Astrocyte (in vitro differentiated cells and primary cell): ENCODE measurements at places on chromosomes 2 and 18. TPM values are rescaled to one million over a fixed set of nuclear protein-coding genes. Genes with fewer than 3 reads are reported as not detected.
A peak's percentile ranks its signal among the peaks of the same experiment; 100 is the strongest.

CLEC4F gene
- not detected in 2 replicates for total RNA-seq

DNA sequence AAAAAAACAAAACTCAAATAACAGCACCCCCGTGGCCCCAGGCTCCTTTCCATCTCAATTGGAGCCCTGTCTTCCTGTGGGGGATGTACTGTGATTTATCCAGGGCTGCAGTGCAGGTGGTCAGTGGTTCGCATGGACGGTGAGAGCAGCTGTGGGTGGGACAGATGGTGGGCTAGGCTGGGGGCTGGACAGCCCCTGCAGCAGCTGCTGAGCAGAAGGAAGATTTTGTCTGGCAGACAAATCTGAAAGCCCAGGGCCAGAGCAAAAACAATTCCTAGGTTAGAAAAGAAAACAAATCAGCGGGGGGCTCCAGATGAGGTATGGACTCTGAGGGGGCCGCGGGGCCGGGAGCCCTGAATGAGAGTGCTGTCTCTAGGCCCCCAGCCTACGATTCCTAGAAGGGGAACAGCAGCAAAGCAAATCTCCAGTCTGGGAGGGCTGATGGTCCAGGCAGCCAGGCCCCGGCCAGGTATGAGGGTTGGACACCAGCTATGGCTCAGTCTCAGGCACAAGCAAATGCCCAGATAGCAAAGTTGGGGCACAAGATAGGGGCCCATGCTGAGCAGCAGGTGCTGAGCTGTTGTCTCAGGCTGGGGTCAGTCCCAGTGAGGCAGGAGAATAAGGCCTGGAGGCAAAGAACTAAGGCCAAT is 45.4 kb downstream of the SOWAHC start:
- H3K36me3 ChIP-seq = no peaks in the 10 kb centered on the region
- DNase-seq = no peak
- no peak overlapping the region for H3K27ac ChIP-seq
- H3K4me1 ChIP-seq = no peaks in the 10 kb centered on the region
- no peak overlapping the region for H3K4me3 ChIP-seq

TMEFF2 gene
- total RNA-seq = 0.26 and 0.41 TPM in 2 replicates

DNA sequence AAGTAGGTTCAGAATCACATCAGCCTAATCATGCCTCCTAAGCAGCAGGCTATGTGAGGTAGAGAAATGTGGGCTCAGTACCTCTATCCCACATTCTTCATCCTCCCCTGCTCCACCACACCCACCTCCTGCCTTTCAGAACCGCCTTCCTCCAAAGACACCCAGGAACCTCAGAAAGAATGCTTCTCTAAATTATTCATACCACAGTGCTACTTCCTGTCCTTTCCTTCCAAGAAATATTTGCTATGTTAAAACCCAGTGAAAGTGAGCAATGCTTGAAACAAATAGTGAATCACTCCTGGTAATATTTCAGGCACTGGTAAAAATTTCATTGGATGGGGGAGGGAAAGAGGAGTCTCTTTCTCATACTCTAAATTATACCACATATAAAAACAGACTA is 24.0 kb upstream of the CREB1 start:
- no peaks in the 10 kb centered on the region for H3K27me3 ChIP-seq
- peak overlapping the region; percentile 87 for H3K27ac ChIP-seq
- peak overlapping the region; percentile 18 for H3K4me3 ChIP-seq
- peaks cover 40% of the 10 kb centered on the region for H3K4me1 ChIP-seq
- no peaks in the 10 kb centered on the region for H3K36me3 ChIP-seq
- DNase-seq = peak; percentile 94

GRCh38 chr2:113918229-113918628 is 28.3 kb downstream of the ACTR3 start:
- no peak overlapping the region for H3K4me3 ChIP-seq
- no peak for DNase-seq
- H3K36me3 ChIP-seq = peaks cover 41% of the 10 kb centered on the region

DNA sequence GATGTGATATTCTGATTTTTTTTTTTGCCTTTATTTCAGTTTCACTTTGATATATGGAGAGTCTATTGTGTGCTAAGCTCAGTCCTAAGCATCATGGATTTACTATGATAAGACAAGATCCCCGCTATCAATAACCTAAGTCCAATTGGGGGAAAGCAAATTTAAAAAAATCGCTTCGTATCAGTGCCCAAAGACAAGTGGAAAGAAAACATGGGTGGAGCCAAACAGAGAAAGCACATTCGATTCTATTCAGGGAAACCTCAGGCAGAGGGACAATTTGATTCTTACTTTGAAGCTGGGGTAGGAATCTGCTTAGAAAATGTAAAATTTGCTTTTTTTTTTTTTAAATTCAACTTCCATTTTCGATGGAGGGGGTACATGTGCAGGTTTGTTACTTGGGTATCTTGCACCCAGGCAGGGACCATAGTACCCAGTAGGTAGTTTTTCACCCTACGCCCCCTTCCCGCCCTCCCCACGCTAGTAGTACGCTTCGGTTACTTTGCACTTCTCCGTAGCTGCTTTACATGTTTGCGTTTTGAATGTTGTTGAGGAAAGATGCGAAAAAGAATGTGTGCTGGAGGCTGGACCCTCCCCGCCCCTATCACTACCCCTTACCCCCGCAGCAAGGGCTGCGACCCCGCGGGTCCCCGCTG is 12.4 kb downstream of the KIF5C start:
- no peak for DNase-seq
- no peak overlapping the region for H3K27ac ChIP-seq
- H3K27me3 ChIP-seq = peaks cover 13% of the 10 kb centered on the region
- no peaks in the 10 kb centered on the region for H3K4me1 ChIP-seq
- peak overlapping the region; percentile 46 for H3K4me3 ChIP-seq

DNA sequence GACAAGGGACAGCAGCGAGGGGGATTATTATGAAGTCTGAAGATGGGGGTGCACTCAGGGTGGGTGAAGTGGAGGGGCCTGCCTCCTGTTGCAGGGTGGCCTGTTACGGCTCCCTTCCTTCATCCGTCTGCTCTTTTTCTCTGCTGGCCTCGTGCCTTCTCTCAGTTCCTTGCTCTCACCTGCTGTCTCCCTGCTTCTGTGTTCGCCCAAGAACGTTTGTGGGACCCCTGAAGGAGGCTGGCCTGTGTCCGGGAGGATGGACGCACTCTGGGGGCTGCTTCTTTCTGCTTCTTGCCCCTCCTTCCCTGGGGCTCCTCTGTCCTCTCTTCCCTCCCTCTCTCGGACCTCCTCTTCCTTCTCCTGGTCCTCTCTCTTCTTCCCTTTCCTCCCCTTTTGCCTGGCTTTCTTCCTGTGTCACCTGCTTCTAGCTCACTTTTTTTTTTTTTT is 13.8 kb downstream of the MROH2A start:
- no peak overlapping the region for H3K27ac ChIP-seq
- no peak for DNase-seq
- no peaks in the 10 kb centered on the region for H3K4me1 ChIP-seq
- no peaks in the 10 kb centered on the region for H3K27me3 ChIP-seq

TMSB10 gene
- 2,866 and 3,439 TPM in 2 replicates for total RNA-seq

GRCh38 chr2:9797681-9798556 is 45.4 kb upstream of the TAF1B start:
- H3K4me3 ChIP-seq = no peak overlapping the region
- no peak for DNase-seq

CDH7 gene
- total RNA-seq = 0.43 TPM in 2 replicates

DNA sequence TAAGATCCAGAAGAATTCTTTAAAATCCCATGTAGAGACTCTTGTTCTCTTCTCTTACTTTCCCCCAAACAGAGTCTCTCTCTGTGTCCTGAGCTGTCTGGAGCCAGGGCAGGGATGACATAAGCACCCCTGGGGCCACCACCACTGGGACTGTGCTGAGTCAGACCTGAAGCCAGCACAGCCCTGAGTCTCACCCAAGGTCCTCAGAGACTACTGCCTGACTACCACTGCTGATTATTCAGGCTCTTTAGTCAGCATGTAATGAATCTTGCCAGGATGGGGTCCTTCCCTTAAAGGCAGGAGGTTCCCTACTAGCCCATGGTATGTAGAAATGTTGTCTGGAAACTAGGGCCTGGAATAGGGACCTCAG is 34.9 kb upstream of the DYNC1I2 start:
- no peak overlapping the region for H3K27ac ChIP-seq
- H3K4me3 ChIP-seq = no peak overlapping the region
- H3K36me3 ChIP-seq = no peaks in the 10 kb centered on the region
- H3K27me3 ChIP-seq = peaks cover 10% of the 10 kb centered on the region

DNA sequence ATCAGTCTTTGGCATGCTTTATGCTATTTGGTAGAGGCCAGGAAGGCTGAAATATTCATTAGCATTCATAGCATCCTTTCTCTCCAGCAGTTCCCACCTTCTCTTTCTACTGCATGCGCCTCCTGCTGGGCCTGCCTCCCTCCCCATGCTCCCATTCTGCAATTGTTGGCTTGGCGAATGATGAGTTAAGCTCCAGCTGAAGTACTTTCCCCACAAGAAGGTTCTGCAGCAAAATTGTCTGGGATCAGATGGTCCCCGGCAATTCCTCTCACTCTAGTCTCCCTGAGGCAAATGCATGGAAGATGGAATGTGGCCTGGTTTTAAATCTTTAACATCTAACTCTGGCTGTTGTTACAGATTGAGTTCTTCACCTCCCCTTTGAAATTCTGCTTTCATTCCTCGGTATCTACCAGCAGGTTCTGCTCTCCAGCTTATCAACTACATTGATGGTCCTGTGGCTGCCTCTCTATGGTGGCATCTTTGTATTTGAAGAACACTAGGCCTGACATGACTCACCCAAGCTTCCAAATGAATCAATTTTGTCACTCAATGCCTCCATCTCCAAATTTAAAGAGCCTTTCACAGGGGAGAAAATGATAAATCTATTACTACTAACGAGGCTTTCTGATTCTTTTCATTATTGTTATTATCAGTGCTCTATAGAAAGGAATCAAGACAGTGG is 55.9 kb downstream of the KCTD18 start:
- H3K4me3 ChIP-seq = no peak overlapping the region
- H3K27me3 ChIP-seq = no peaks in the 10 kb centered on the region
- DNase-seq = no peak
- H3K27ac ChIP-seq = no peak overlapping the region
- H3K4me1 ChIP-seq = peaks cover 9% of the 10 kb centered on the region

GRCh38 chr2:140876015-140876414 is 1254.8 kb downstream of the LRP1B start:
- no peak overlapping the region for H3K27ac ChIP-seq
- no peaks in the 10 kb centered on the region for H3K4me1 ChIP-seq
- no peak overlapping the region for H3K4me3 ChIP-seq

DNA sequence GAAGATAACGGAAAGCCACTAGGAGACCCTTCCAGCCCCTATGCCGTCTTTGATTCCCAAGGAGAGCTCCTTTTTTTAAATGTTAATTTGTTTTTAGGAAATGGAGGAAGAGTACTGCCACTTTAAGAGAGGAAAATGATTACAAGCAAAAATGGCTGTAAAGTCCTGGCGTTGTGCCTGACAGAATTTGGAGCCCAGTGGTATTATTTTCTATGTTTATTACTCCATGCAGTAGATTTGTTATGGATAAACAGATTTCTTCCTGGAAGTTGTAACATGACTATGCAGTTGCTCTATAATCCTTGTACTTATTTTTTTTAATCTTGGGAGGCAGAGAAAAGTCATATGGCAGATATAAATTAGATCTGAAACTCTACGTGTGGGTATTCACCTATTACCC is 141.3 kb downstream of the GBX2 start:
- DNase-seq = no peak
- H3K4me3 ChIP-seq = no peak overlapping the region
- no peaks in the 10 kb centered on the region for H3K36me3 ChIP-seq
- H3K27me3 ChIP-seq = no peaks in the 10 kb centered on the region
- no peak overlapping the region for H3K27ac ChIP-seq
- H3K4me1 ChIP-seq = no peaks in the 10 kb centered on the region

GRCh38 chr18:67951137-67951536 is 434.6 kb upstream of the DSEL start:
- H3K4me1 ChIP-seq = no peaks in the 10 kb centered on the region
- no peaks in the 10 kb centered on the region for H3K27me3 ChIP-seq
- H3K4me3 ChIP-seq = no peak overlapping the region
- peak; percentile 23 for DNase-seq
- H3K36me3 ChIP-seq = no peaks in the 10 kb centered on the region
- H3K27ac ChIP-seq = no peak overlapping the region

ZFAND2B gene
- total RNA-seq = 20.7 and 24.0 TPM in 2 replicates

- DNase-seq = peak; percentile 80
- H3K36me3 ChIP-seq = no peaks in the 10 kb centered on the region
- no peak overlapping the region for H3K27ac ChIP-seq
- no peaks in the 10 kb centered on the region for H3K27me3 ChIP-seq
- H3K4me1 ChIP-seq = peaks cover 31% of the 10 kb centered on the region
- no peak overlapping the region for H3K4me3 ChIP-seq
These were observed 183.0 kb downstream of the MREG start for GRCh38 chr2:215830304-215830703.

UPP2 gene
- not detected in 2 replicates for total RNA-seq

- no peak overlapping the region for H3K27ac ChIP-seq
- no peaks in the 10 kb centered on the region for H3K27me3 ChIP-seq
- no peaks in the 10 kb centered on the region for H3K36me3 ChIP-seq
These were observed 62.5 kb upstream of the RAB27B start for GRCh38 chr18:54765636-54766375.

GRCh38 chr2:71941726-71942525 is 205.7 kb downstream of the CYP26B1 start:
- H3K4me3 ChIP-seq = no peak overlapping the region
- no peak for DNase-seq
- no peaks in the 10 kb centered on the region for H3K36me3 ChIP-seq
- no peaks in the 10 kb centered on the region for H3K4me1 ChIP-seq
- no peak overlapping the region for H3K27ac ChIP-seq

SRD5A2 gene
- total RNA-seq = not detected in 2 replicates

GRCh38 chr2:208025037-208025813 is at the start of gene PLEKHM3:
Gene PLEKHM3, minus strand, starts transcription at chr2:208025527. Its CDS starts 23,888 bp downstream, at chr2:208001639.
- H3K27me3 ChIP-seq = no peaks in the 10 kb centered on the region
- H3K4me1 ChIP-seq = peaks cover 5% of the 10 kb centered on the region
- H3K4me3 ChIP-seq = peak within 1 kb of the TSS; percentile 80
- peak within 1 kb of the TSS; percentile 80 for H3K27ac ChIP-seq
- DNase-seq = peak; percentile 77
